ENCODE measurements at places on chromosomes 1 and 21.

- peaks cover 90% of the 10 kb centered on the region for H3K36me3 ChIP-seq
- DNase-seq = no peak
- no peaks in the 10 kb centered on the region for H3K27me3 ChIP-seq
- H3K27ac ChIP-seq = no peak overlapping the region
Observed at GRCh38 chr1:6129313-6129712, 50.8 kb downstream of the CHD5 start.

- DNase-seq = no peak
- H3K27me3 ChIP-seq = no peaks in the 10 kb centered on the region
- peaks cover 12% of the 10 kb centered on the region for H3K36me3 ChIP-seq
- no peak overlapping the region for H3K4me3 ChIP-seq
- peaks cover 21% of the 10 kb centered on the region for H3K4me1 ChIP-seq
Observed at GRCh38 chr1:7352364-7352763, 418.7 kb upstream of the VAMP3 start.

DNA sequence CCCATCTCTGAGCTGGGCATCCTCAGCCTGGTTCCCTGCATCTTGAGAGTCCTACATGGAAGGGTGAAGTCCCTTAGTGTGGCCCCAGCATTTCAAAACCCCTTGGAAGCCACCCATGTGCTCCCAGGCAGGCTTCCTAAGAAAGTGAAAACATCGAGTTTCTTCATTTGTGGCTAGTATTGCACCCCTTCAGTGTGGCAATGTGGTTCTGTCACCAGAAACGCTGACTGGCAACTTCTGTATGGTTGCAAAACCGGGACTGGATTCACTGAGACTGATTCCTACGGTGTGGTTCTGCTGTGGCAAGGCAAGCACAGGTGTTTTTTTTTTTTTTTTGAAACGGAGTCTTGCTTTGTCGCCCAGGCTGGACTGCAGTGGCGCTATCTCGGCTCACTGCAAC is 9.0 kb upstream of the IFNGR2 start:
- H3K27ac ChIP-seq = no peak overlapping the region
- DNase-seq = no peak
- H3K4me3 ChIP-seq = no peak overlapping the region
- no peaks in the 10 kb centered on the region for H3K36me3 ChIP-seq
- H3K4me1 ChIP-seq = no peaks in the 10 kb centered on the region

GRCh38 chr1:22849770-22850169 is 122.9 kb downstream of the LACTBL1 start:
- H3K27ac ChIP-seq = no peak overlapping the region
- H3K27me3 ChIP-seq = no peaks in the 10 kb centered on the region
- no peak overlapping the region for H3K4me3 ChIP-seq
- peaks cover 19% of the 10 kb centered on the region for H3K36me3 ChIP-seq
- DNase-seq = no peak

DNA sequence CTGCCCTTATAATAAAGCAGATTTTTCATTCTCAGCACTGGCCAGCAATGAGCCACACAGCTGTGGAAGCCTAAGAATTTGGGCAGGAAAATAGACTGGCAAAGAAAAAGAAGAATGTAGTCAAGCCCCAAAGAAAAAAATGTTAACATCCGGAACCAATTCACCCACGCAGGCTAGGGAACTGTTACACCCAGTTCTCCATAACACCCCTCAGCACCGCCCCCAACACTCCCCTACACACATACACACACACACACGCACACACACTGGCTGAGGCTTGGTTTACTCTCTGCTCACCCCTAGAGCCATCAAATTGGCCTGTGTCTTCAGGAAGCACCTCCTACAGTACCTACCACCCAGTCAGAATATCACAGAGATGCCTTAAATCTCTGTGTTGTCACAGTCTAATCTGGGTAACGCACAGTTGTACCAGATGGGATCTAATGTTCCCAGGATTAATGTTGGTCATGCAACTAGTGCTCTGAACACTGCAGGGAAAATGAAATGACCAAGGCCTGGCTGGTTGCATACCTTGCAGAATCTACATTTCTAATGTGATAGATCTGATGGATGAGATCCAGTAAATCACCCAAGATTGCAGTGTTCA is 14.5 kb downstream of the TBX15 start:
- H3K36me3 ChIP-seq = no peaks in the 10 kb centered on the region
- no peak overlapping the region for H3K4me3 ChIP-seq
- no peak for DNase-seq
- peaks cover 43% of the 10 kb centered on the region for H3K27me3 ChIP-seq

- DNase-seq = no peak
- no peaks in the 10 kb centered on the region for H3K4me1 ChIP-seq
- no peak overlapping the region for H3K4me3 ChIP-seq
- no peaks in the 10 kb centered on the region for H3K27me3 ChIP-seq
- H3K27ac ChIP-seq = no peak overlapping the region
- H3K36me3 ChIP-seq = no peaks in the 10 kb centered on the region
Observed at GRCh38 chr1:59122527-59122926, 174.4 kb upstream of the FGGY start.

GRCh38 chr1:38047603-38048141 is 1.1 kb upstream of the POU3F1 start:
- no peaks in the 10 kb centered on the region for H3K36me3 ChIP-seq
- peaks cover 43% of the 10 kb centered on the region for H3K27me3 ChIP-seq
- H3K4me3 ChIP-seq = peak overlapping the region; percentile 51
- H3K27ac ChIP-seq = no peak overlapping the region
- H3K4me1 ChIP-seq = peaks cover 54% of the 10 kb centered on the region
- no peak for DNase-seq

DNA sequence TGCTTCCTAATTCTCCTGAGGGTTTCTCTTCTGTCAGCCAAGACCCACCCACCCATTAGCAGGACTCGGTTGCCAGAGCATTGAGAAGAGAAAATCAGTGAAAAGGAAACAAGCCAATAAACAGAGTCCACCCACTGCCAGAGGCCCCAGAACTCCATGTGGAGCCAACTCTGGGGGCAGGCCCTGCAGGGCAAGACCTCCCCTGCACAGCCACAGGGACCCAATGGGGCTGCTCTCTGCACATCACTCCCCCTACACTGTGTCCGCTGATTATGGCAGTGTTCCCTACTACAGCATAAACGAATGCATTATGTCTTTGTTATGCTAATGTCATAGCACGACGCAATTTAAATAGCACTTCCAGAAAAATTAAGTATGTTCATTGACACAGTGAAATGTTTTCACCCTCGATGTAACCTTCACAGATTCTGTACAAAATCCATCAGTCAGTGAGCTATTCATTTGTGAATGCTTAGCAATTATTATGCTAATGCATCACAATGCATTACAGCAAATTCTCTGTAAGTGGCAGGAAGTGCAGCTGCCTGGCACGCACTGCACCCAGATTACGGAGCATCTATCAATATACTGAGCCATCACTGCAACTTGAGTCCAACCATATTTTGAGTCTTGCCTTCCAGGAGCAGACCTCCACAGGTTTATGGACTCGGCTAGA is 56.4 kb downstream of the GRIK3 start:
- H3K36me3 ChIP-seq = no peaks in the 10 kb centered on the region
- no peak for DNase-seq
- H3K27ac ChIP-seq = no peak overlapping the region
- H3K4me1 ChIP-seq = peaks cover 26% of the 10 kb centered on the region
- peaks cover 5% of the 10 kb centered on the region for H3K27me3 ChIP-seq

Data from spinal cord (tissue), 10 donors.